ENCODE measurements at places on chromosomes 7 and 10. TPM values are rescaled to one million over a fixed set of nuclear protein-coding genes. Genes with fewer than 3 reads are reported as not detected.
A peak's percentile ranks its signal among the peaks of the same experiment; 100 is the strongest.

GRCh38 chr7:47452715-47453092 is 129.2 kb downstream of the TNS3 start:
- no peak for DNase-seq

DNA sequence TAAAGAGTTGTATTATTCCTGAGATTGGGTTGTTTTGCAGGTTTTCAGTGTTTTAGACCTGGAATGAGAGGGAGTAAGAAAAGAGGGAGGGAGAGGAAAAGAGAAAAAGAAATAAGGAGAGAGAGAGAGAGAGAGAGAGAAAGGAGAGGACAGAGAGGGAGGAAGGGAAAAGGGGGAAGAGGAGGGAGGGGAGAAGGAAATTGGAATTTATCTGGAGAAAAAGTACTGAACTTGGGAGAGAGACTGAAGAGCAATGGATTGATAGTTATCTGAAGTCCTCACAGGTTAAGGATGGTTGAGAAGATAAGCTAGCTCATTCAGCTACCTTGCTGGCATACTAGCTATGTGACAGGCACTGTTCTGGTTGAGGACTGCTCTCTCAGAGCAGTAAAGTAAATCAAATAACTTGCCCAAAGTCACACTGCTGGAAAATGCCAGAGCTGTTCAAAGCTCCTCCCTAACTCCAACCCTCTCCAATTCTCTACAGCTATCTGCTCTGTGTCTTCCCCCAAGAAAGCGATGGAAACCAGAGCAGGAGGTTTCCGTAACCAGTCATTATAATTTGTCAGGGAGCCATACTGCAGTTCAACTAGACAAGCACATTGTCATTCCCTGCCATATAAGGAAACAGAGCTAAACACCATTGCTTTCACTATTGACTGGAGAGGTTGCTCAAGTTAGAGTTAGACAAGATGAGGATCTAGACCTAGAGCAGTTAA is 10.7 kb downstream of the CALD1 start:
- DNase-seq: peak; percentile 15

The RGS10 gene
- 32.8 TPM for total RNA-seq

DNA sequence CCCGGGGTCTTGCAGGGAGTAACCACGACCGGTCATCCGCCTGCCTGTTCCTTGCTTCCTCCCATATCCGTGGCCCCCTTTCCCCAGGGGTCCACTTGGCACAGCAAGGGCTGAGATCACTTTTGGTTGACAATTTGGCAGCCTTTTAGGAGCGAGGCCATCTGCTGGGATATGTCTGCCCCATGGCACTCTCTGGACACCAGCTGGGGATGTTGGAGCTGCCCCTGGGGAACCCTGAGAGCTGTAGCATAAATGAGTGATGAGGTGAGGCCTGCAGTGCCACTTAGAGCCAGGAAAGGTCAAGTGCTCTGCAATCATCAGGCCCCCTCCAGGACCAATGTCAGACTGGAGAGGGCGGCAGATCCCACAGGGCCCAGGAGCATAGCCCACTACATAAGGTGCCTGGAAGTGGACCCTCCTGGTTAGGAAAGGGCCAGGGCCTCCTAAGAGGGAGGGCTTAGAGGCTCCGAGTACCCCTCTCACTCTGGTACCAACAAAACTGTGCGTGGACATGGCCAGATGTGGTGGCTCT is 92.1 kb downstream of the HIP1 start:
- DNase-seq: no peak

DNA sequence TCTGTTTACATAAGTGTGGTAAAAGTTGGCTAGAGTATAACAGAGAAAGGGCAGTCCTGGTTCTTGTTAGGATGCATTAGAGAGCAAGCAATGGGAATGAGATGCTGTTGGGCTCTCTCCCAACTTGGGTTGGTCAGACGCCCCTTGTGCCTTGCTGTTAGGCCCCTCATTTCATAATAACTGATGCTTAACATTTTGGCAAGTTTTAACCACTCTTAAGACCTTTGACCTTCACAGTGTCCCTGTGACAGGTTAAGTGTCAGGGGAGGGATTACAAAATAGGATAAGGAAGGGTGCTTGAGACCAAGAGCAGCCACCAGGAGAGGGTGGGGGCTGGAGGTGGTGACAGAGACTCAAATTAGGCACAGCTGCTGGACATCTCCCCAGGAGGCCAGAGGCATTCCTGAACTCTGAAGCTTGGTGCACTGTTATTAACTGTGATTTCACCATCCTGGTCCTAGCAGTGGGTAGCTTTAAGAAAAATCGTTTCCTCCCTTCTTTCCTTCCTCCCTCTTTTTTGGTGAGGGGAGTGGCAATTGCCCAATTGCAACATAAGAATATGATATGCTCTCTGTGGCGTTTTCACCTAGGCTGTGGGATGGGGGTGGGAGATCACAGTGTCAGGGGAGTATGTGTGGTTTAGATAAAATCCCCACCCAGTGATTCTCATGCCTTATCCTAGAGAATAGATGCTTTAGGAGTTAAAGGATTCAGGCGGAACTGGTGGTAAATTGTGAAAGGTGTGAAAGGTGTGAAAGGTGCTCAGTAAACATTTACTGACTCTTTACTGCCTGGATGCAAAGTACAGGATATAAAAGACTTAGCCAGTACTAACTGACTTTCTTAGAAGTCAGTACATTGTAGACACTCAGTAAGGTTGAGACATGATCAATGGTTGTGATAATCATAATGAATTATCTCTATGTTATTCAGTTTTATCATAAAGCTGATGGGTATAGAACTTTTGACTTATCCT is 270.5 kb downstream of the BICC1 start:
- no peak for DNase-seq

DNA sequence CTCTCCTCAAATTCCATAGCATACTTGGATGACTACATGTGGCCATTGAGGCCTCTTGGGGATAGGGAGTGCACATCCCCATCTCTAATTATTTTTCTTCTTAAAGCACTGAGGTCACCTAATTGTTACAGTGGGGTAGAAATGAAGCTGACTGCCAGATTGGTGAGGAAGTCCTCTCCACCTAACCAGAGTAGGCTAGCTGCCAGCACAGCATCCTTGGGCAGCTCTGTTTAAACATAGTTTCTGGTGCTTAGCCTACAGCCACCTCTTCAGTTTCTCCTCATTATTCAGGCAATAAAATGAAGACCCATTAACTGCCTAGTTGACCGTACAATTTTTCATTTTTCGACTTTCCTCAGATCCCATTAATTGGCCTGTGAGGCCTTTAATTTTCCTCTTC is 104.6 kb downstream of the MLLT10 start:
- no peak for DNase-seq

DNA sequence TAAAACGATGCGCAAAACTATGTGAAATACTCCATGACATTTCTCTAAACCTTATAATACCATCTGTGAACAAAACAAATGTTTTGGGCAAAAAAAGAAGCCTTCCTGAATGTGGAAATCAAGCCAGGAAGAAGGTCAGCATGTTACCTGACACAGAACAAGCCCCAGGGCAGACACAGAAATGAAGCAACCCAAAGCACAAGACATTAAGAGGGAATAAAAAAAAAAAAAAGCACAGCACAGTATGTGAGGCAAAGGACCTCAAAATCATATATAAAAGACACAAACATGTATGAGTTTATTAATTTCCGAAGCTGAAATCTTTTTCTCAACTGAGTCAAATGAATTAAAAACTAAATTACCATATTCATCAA is 161.8 kb downstream of the SKIDA1 start:
- no peak for DNase-seq

GRCh38 chr10:126199221-126199998 is 188.9 kb downstream of the ADAM12 start:
- DNase-seq: no peak

The IFIT1B gene
- total RNA-seq: 6.7 TPM

- no peak for DNase-seq
Measured at GRCh38 chr7:107581387-107582013, 1.5 kb downstream of the BCAP29 start.

DNA sequence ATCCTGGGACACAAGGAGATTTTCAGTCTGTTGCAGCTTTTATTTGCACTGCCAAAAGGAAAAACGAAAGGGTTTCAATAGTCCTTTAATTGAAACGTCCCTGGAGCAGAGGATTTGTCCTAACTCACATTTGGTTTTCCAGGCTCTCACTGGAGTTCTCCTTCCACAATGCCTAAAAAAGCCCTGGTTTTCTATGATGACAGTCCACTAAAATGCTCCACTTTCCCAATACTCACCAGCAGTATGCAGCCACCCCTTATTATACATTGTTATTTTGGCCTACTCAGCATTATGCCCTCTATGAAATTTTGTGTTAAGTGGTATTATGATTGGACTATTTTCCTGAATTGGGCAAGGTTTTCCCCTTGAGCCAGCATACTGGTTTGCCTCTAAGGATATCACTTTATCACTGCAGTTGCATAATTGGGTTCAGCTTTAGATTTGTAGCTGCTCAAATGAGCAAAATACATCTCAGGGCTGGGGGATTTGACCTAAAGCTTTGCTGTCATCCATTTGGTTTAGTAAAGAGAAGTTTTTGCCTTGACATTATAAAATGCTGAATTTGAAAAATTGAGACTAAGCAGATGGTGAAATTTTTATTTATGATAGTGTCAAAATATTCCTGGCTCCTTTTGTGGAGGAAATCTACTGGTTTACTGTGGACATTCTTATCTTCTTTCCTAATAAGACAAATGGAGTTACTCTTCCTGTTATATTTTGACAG is 239.2 kb downstream of the RNLS start:
- DNase-seq: no peak

DNA sequence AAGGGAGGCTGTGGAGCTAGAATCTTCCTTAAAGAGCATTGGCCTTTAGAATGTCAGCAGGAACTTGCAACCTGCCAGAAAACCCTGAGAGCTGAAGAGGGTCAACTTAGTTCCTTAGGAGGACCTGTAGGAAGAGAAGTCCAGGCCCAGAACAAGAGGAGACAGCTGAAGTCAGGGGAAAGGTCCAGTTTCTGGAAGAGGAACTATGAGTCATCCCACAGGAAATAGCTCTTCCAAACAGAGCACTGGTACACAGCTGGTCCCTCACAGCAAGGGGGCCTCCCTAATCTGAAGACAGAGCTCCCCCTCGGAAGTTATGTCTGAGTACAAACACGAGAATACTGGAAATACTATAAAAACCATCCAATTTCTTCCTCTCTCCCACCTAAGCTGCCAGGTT is 98.9 kb downstream of the HERPUD2 start:
- no peak for DNase-seq

GRCh38 chr7:43649755-43650274 is 66.9 kb downstream of the STK17A start:
- DNase-seq: no peak

GRCh38 chr7:149680331-149681025 is 92.9 kb downstream of the ZNF467 start:
- DNase-seq: no peak

The HABP2 gene
- 0.50 TPM for total RNA-seq

The PRPS1L1 gene
- not detected for total RNA-seq

DNA sequence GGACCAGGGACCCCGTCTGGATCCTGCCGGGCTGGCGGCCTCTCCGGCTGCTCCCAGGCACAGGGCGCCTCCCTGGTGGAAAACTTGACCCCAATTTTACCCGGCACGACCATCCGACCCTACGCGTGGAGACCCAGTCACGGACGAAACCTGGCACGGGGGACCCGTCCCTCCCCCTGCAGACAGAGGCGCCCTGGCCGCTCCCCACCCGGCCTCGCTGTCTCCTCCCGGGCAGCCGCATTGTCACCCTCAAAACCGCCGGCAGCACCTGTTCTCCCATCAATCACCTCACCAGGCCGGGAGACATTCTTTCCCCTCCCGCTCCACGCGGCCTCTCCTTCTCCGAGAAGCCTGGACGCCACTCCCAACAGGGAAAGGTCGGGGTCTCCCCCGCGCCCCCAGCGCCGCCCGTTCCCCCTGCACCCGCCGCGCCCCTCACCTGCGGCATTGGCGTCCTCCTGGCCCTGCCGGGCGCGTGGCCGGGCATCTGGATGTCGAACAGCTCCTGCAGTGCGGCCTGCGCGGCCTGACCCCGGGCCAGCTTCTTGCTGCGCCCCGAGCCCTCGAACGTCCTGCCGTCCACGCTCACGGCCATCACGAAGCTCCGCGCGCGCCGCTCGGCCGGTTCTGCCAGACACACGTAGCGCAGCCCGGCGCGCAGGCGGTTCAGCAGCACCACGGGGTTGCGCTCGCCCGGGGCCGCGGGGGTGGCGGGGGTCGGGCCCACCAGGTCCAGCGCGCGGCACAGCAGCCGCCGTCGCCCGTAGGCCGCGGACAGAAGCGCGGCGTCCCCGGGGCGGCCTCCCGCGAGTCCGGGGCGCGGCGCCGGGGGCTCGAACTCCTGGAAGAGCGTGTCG is 306.6 kb downstream of the WDR37 start:
- DNase-seq: no peak

GRCh38 chr10:29317423-29318021 is 28.7 kb downstream of the LYZL1 start:
- no peak for DNase-seq

The MDFIC gene
- total RNA-seq: 94.8 TPM

DNA sequence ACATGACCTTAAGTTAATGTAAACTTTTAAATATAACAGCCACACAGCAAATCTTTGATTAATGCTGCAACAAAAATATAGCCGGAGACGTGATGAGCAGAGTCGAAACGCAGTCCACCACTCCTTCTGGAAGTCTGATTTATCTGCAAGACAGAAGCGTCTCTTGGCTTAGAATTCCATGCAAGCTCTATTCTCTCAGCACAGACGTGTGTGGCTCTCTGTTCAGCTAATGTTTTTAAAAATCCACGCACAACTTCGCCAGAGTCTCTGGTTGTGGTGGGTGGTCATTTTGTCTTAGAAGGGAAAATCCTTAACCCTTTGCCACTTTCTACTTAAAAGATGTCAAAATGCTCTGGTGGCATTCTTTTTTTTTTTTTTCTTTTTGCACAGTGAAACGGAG is 438.0 kb upstream of the MGMT start:
- DNase-seq: no peak

The PHYHIPL gene
- total RNA-seq: 98.9 TPM

The EEPD1 gene
- total RNA-seq: 34.2 TPM

DNA sequence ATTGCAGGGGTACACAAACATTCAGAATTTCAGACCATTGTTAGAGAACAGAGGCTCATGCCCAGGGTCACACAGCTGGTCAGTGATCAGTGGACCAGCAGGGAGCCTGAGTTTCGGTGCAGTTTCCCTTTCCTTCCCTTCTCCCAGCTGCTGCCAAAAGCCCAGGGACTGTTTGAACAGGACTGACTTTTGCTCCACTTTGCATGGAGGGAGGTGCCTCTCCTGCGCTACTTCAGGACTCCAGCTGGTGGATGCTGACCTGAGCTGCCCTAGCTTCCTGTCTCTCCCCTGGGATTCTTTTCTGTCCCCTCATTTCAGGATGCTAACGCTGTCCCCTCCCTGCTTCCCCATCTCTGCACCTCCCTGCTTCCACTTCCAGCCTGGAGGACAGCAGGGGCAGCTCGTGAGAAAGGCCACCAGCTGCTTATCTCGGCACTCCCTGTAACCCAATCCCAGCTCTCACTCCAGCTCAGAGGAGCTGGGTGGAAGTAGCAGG is 14.5 kb downstream of the SH2D4B start:
- DNase-seq: no peak

DNA sequence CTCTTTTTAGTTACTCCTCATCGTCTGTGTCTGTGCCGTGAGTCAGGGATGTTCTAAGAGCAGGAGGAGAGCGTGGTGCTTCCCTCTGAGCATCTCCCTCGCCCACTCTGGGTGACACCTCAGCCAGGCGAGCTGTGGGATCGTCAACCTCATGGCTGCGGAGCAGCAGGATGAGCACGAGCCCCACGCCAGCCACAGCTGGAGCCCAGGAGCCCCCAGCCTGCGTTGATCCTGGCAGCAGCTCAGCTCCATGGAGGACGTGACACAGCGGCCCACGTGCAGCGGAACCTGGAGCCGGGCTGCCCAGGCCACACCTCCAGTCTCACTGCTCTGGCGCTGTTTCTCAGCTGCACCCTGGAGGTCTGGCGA is 512.0 kb downstream of the PTPRN2 start:
- DNase-seq: no peak

All from spinal cord (tissue), 10 donors.